GM12878 (cell line): ENCODE measurements at places on chromosomes 16 and 17. TPM values are rescaled to one million over a fixed set of nuclear protein-coding genes. Genes with fewer than 3 reads are reported as not detected.

DNA sequence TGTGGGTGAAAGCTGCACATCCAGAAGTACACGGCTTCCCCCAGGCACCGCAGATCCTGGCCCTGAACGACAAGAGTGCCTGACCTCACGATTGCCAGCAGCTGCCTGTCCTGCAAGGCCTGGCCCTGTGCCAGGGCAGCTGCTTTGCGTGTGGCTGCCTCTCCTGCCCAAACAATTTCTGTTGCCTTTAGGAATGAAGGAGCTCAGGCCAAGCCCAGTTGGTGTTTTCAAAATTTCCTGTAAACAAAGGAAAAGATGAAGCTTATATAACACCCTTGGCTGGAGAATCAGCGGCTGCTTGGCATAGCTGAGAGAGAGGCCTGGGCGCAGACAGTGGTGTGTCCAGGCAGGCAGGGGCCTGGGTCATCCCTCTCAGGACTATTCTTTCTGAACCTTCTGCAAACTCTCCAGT, 11.7 kb upstream of the SLC47A2 start:
- DNase-seq: no peak

GRCh38 chr17:19672009-19672750, 23.6 kb downstream of the ALDH3A2 start:
- DNase-seq: no peak

GRCh38 chr16:11571549-11571948, 15.2 kb downstream of the LITAF start:
- no peak for DNase-seq

The KRT25 gene
- total RNA-seq: not detected in 2 replicates

The EXOC3L1 gene
- not detected in 2 replicates for total RNA-seq

DNA sequence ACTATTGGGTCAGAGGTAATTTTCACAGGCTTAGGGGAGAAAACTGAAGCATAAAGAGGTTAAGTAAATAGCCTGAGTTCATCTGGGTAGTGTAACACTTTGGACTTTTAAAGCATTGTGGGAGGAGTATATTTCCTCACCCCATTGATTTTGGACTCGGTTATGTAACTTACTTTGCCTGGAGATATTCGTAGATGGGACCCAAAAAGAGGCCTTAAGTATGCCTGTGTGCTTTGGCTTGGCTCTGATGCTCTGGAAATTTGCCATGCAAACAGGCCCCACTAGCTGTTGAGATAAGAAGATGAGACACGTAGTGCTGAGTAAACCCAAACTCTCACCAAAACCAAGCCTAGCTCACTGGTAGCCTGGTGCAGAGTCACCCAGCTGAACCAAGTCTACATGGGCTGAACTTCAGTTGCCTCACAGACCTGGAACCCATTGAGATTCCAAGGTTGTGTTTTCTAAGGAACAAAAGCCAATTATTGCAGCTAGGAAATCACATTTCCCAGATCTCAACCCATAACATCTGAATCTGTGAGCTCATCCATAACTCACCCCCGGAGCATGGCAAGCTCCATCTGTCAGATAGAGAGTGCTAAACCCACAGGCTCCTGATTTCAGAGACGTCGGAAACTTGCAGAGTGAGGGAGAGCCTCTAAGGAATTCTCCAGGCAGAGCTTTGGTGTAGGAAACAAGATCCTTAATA, 536.0 kb upstream of the C16orf82 start:
- no peak for DNase-seq

The PDILT gene
- total RNA-seq: not detected in 2 replicates

The FGF11 gene
- total RNA-seq: 3.0 TPM in 2 replicates

- no peak for DNase-seq
These were observed 149.3 kb downstream of the ENGASE start for GRCh38 chr17:79223953-79224352.

DNA sequence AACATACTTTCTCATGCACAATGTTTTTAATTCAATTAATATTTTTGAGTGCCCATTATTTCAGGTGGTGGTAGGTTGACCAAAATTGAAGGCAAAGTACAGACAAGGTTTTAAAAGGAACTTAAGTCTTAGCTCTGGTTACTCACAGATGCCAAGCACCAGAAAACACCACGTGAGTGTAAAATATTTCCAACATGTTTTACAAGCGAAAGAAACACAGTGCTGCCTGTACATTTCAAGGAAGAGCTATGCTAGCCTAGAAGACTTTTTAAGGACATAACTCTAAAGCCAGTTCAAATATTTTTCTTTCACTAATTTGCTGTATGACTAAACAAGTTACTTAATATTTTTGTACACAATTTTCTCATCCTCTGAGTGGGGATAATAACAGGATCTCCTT, 736.4 kb upstream of the GOT2 start:
- no peak for DNase-seq

The CES3 gene
- total RNA-seq: 1.9 and 3.1 TPM in 2 replicates

DNA sequence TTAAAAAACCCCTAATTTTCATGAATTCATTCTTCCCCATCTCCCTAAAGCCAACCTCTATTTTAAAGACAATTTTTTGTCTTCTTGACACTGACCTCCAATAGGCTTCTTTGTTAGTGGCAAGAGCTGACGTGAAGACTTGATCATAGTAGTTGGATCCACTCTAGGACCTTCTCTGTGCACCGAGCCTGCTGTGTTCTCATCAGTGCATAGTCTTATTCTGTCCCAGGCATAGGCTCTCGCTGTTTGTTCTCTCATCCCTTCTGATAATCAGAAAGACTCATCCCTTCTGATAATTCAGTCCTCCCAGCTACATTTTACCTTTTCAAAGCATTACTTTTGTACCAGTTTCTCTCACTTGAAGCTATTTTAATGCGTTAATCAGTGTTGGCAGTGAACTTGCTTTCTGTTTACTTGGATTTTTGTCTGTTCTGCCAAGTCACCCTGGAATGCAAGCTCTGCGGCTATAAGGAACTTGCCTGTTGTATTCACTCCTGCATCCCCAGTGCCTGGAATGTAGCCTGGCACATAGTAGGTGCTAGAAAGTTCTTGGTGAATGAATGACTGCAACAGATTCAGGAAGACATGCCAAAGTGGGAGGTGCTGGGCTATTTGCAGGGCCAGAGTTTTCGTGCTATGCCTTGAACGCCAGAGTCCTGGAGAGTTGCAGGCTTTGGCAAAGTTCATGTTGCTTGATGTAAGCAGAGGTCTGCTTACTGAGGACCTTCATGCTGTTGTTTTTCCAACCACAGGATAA, 147.6 kb upstream of the MPHOSPH6 start:
- no peak for DNase-seq

GRCh38 chr16:10923650-10924214, 18.5 kb downstream of the DEXI start:
- DNase-seq: no peak

GRCh38 chr16:85527767-85528297, 85.3 kb upstream of the GSE1 start:
- DNase-seq: no peak

GRCh38 chr17:63171428-63172393, 205.7 kb downstream of the TANC2 start:
- no peak for DNase-seq

The MYH8 gene
- not detected in 2 replicates for total RNA-seq

- DNase-seq: no peak
These were observed 98.4 kb upstream of the GSE1 start for GRCh38 chr16:85514598-85515318.

DNA sequence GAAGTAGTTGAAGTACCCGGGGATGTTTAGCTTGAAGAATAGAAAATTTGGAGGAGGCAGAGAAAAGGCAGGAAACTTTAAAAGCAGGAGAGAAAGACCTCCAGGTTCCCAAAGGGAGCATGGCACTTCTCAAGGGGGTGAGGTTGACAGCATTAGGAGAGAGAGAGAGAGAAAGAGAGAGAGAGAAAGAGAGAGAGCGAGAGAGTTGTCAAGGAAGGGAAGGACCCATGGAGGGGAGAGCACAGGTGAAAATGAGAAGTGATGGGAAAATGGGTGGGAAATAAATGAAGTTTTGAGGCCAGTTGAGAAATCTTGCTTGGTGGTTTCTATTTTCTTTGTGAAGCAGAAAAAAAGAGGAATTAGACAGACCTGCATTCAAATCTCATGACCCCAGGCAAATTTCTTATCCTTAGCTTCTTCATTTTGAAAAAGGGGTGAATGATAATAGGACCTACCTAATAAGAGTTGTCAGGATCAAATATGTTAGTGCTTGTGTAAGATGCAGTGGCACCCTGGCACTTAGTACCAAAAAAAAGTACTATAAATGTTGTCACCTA, 24.0 kb downstream of the PRKCB start:
- DNase-seq: no peak

GRCh38 chr16:4664538-4665418, 28.6 kb upstream of the NUDT16L1 start:
- no peak for DNase-seq

The SCN4A gene
- total RNA-seq: 0.03 and 0.08 TPM in 2 replicates
